ENCODE measurements at places on chromosomes 7 and 10.

DNA sequence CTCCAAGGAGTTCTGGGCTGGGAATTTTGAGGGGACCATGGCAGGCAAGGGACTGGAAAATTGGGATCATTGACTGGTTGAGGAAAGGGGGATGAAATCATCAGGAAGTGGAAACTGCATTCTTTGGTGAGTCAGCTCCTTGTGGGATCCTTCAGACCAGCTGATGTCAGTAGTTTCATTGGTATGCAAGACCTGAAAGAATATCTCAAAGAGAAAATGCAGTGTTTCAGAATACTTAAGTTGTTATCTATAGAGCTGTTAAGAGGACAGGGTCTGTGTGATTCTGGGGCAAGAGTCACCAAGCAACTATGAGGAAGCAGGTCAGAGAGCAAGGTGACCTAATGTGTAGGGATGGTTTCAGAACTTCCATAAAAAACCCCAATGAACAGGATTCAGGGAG, 595.9 kb upstream of the AUTS2 start:
- no peak for DNase-seq

DNA sequence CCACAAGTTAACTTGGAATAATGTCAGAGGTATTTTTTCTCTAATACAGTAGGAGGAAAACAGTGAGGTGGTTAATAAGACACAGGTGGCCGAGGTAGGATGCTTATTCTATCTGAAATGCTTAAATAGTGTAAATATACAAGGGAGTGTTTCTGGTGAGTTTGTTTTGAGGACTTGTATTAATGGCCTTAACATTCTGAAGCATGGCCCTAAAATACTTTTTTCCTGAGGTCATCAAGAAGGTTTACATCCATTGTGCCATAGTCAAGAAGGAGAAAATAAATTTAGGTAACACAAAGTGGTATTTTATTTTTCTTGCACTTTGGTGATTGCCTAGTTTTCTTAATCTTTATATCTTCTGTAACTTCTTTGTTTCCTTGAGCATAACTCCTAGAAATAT, 18.8 kb downstream of the GNAI1 start:
- no peak for DNase-seq

- no peak for DNase-seq
These were observed 42.7 kb downstream of the SKIDA1 start for GRCh38 chr10:21482821-21483220.

- DNase-seq, result peak; percentile 17
These were observed 966.8 kb downstream of the LRMDA start for GRCh38 chr10:76398043-76398710.

DNA sequence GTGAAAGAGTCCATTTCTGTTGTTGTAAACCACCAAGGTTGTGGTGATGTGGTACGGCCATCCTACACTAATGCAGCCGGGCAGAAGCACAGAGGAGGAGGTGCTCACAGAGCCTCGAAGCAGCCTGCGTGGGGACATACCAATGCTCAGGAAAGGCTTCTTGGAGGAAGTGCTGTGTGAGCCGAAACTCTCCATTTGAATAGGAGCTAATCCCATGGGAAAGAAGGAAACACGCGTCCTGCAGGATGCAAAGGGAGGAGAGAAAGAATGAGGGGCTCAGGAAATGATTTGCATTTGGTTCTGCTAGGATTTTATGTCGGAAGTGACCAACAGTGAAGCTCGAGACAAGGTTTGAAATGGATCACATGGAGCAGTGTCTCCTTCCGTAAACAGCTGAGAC, 477.9 kb upstream of the ANKRD30A start:
- DNase-seq, result no peak

- no peak for DNase-seq
These were observed 197.7 kb downstream of the SEMA3A start for GRCh38 chr7:83996879-83997278.

DNA sequence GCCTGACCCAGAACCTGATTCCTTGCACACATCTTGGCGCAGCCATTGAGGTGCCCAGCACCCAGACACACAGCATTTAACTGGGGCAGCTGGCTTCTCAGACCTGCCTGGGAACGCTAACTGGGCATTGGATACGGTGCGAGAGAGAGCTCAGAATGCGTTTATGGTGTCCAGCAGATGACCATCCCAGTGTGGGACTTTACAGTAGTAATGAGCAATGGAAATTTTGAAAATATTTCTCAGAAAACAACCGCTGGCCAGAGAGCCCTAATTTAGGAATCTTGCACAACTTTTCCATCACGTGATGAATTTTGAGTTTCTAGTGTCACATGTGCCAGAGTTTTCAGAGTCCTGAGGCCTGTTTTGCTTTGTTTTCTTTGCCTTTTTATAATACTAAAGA, 78.2 kb upstream of the SEC61G start:
- DNase-seq, result no peak

GRCh38 chr7:3955751-3956696, 655.0 kb downstream of the SDK1 start:
- DNase-seq, result no peak

DNA sequence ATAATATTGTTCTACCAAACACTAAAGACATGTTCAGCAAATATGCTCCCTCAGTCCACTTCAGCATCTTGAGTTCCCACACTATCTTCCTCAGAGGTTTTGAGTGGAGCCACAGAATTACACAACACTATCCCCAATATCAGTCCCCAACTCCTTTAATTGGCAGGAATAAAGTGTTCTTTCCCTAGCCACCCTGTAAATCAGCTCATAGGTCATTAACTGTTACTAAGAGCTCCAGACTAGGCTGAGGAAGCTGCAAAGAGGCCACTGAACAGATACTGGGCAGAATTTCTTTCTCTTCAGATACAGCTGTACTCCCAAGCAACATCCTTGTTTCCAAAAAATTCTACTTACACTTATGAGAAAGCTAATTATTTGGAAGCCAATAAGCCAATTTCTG, 11.6 kb upstream of the KAT6B start:
- no peak for DNase-seq

- DNase-seq, result no peak
These were observed 615 bp downstream of the THAP5 start for GRCh38 chr7:108568801-108569380.

DNA sequence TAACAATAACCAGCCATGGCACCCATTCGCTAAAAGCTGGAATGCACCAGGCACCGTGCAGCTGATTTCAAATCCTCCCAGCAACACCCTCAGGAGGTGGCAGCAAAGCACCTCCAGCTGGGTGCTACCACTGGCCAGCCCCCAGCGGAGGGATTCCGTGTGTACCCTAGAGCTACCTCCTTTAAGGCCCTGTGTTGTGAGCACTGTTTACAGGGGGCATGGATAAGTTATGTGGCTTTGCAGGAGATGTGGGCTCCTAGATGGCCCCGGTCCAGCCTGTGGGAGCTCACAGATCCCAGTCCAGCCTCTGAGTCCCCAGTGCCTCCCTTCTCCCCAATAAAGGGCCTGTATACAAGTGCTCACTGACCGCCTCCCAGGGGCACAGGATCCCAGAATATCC, 27.1 kb downstream of the TNRC18 start:
- no peak for DNase-seq

GRCh38 chr7:130648580-130648979, 20.0 kb downstream of the COPG2 start:
- no peak for DNase-seq

DNA sequence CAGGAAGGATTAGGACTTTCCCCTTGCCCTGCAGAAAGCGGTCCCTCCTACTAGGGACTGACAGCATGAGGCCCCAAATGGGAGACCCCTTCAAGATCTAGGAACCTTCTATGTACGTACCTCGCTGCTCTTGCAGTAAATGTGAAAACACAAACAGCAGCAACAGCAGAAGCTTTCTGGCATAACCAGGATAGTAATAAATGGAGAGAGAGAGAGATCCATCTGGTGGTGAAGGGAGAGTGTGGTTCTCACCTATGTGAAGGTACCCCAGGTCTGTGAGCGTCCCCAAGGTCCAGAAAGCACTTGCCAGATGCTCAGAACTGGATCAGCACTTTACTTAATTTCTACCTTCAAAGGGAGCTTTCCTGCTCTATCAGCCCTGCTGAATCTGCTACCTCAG, 592.7 kb downstream of the PARD3 start:
- no peak for DNase-seq

- no peak for DNase-seq
These were observed 104.6 kb downstream of the FOXP2 start for GRCh38 chr7:114519240-114519639.

DNA sequence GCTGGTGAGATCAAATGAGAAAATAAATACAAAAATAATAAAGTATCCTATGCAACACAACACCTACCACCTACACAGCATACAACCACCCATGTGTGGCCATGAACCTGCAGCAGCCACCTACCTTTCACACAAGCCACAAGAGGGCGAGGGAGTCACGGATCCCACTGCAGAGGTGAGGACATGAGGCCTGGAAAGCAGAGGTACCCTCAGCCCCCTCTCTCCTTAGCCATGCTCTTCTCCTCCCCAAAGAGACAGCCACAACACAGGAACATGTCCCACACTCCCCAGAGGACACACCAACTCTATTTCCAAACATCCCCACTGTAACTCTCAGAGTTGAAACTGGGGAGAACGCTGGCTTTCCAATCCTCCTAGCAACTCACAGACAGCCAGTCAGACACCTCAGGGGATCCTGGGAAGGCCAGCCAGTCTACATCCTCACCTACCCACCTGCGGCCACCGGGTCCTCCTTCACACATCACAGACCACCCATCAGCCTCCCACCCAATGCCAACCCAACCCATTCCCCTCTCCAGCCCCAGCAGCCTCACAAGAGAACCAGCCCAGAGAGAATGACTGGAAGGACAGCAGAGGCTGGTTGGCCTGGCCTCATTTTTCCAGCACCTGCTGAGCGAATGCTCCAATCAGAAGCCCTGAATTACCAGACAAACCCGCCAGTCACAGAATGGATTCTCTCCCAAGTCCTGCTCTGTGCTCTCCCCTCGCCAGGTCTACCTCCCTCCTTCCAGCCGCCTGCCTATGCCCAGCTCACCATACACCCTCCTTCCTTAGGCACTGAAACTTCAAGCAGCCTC, 18.4 kb downstream of the DLG5 start:
- peak; percentile 52 for DNase-seq

DNA sequence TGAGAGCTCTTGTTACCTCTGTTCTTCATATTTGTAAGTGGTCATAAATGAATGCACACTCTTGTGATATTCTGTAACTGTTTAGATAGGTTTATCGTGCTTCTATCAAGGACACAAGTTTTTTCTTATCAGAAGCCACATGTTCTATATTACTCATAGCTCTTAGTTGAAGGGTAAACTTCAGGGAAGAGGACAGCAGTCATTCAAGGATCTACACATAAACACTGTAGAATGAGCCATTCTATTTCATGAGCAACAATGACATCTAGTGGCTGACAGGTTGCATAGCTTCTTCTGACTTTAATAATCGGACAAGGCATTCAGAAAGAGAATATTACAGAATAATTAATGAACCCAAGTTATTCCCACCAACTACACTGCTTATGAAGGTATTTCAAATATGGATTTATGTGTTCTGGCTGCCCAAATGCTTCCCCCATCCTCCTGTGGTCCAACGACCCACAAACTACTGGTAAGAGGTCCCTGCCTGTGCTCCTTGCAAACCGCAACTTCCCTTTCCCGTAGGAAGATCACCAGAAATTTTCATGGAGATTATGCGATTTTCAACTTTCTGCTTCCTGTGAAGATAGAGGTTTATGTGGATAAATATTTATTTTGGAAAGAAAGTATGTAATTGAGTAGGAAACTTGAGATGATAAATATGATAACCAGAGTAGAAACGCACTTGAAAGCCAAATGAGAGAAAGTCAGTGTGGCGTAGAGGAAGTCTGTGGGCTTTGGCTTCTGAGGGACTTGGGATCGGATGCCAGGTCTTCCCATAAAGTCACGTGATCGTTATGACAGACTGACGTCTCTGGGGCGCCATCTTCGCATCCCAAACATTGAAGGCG, 16.8 kb upstream of the ABCB5 start:
- DNase-seq, result peak; percentile 59

GRCh38 chr10:103554488-103555324, 61.2 kb downstream of the NEURL1 start:
- peak; percentile 81 for DNase-seq

DNA sequence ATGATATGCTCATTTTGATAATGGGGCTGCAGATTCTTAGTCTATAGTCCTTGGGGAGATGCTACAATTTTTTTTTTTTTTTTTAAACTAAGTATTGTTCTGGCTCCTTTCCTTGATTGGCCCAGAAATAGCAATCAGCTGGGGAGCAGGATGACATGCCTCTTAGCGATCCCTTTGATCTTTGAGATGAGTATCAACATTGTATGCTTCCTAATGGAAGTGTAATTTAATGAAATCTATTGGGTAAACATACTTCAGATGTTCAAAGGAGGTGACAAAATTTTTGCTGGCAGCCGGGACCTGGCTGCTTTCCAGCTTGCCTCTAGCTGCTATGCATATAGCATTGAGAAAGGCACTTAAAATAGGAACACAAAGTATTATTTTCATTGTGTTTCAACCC, 43.5 kb downstream of the VTI1A start:
- DNase-seq, result no peak

DNA sequence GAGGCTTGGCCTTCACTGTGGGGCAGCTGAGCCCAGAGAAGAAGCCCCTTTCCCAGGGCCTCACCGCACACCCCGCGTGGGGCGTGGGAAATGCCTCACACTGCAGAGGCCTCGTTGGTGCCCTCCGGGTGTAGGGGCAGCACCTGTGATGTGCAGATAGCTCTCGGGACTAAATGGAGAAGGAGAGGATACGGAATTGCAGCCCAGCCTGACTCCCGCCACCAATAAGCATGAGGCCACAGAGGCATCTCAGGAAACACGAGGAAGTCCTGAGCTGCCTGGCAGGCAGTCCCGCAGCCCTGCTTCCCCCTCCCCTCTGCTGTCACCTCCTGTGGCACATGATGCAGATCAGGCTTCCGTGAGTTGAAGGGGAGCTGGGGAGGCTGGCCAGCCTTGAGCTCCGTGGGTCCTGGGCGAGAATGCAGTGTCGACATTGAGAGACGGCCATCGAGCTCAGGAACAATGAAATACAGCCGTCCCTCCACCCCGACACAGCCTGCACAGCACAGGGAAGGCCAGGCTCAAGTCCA, 59.6 kb upstream of the PPP2R2D start:
- DNase-seq, result no peak

- DNase-seq, result no peak
These were observed 314.9 kb upstream of the AOAH start for GRCh38 chr7:37039131-37039749.

DNA sequence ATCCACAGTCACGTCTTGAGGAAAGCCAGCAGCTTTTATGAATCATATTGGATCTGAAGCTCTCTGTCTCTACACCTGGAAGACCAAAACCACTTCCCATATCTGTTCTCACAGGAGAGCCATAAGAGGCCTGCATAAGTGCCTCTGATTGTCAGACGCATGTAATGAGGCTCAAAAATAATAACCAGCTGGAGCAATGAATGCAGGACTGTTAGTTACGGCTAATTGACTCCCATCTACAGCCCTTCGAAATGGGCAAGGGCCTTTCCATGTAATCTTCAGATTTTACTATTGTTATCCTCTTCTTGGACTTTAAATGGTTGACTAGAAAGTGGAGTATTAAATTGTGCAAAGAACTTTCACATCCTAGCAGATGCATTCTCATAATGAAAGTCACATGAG, 4.4 kb upstream of the SEMA3C start:
- no peak for DNase-seq

- DNase-seq, result no peak
These were observed 95.0 kb upstream of the LEP start for GRCh38 chr7:128146052-128146451.

DNA sequence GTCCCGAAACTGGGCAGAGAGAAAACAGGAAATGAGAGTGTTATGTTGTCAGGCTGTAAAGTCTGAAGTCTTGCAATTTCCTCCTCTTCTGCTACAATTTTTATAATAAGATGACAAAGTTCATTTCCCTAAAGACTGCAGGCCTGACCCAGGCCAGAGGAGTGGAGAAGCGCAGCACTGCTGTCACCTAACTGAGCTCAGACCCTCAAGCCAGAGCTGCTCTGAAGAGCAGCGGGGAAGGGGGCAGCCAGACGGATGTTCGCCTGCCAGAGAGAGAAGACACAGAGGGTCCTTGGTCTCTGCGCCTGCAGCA, 12.6 kb upstream of the AOAH start:
- no peak for DNase-seq
